ENCODE measurements at places on chromosomes 12 and 14.

DNA sequence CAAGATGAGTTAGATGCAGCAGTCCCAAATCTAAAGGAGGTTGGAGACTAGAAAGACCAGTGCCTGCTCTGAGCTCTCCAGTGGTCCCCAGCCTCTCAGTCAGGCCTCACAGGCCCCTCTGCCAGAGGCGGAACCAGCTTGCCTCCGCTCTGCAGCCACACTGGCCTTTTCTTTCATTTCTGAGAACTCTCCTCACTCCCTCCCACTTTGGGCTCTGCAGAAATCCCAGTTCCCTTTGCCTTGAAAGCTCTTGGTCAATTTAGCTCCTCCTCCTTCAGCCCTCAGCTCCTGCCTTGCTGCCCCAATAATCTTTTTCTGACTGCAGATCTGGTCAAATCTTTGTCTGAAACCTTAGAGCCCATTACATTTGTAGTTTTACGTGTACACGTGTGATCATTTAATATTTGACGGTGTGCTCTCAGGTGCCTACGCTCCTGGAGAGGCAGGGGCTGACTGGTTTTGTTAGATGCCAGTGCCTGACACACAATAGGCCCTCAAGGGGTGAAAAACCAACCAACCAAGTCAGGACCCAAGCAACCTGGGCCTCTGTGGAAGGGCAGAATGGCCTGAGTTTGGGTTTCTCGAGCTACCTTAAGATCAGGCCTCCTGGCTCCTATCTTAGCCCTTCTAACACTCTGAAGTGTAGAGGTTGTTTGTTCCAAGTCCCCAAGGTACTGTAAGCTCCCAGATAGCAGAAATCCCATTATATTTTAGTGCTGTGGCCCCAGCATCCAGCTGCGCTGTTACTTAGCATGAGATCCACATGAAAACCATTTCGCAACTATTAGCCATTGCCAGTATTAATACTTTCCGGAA, 1.1 kb upstream of the NUDT4 start:
- no peak for DNase-seq

DNA sequence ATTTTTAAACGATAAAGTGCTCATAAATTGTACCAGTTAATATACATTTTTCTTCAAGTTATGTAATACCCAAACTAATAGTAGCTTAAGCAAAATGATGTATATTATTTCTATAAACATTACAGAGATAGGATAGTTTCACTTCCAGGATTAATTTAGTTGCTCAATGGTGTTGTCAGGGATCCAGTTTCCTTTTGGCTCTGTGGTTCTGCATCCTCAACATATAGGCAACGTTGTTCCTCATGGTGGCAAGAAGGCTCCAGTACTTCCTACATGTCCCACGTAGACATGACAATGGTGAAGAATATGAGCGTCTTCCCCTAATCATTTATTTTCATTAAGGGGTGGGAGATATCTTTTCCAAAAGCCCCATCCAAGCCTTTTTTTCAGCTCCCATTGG, 60.7 kb upstream of the DCD start:
- no peak for DNase-seq

DNA sequence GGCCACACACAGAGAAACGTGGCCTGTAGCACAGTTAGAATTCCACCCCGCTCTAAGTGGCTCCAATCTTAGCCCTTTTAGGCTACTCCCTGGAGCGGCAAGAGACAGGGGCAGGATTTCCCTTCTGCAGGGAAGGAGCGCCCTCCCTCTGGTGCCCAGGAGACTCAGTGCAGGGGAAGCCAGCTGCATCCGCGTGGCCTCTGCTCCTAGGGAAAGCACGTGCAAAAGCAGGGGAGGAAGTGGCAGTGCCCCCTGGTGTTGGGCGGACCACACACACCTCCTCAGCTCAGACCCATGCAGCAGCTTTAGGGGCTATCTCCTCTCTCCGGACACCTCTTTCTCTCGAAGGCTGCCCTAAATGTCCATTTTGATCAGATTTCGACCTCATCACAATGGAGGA, 50.0 kb downstream of the SPRING1 start:
- no peak for DNase-seq

GRCh38 chr12:93145086-93145485, 216.0 kb upstream of the EEA1 start:
- DNase-seq, result no peak

GRCh38 chr12:123036466-123037285, 56.2 kb downstream of the ARL6IP4 start:
- no peak for DNase-seq

- DNase-seq, result no peak
These were observed 19.8 kb downstream of the XRCC3 start for GRCh38 chr14:103695296-103696069.

DNA sequence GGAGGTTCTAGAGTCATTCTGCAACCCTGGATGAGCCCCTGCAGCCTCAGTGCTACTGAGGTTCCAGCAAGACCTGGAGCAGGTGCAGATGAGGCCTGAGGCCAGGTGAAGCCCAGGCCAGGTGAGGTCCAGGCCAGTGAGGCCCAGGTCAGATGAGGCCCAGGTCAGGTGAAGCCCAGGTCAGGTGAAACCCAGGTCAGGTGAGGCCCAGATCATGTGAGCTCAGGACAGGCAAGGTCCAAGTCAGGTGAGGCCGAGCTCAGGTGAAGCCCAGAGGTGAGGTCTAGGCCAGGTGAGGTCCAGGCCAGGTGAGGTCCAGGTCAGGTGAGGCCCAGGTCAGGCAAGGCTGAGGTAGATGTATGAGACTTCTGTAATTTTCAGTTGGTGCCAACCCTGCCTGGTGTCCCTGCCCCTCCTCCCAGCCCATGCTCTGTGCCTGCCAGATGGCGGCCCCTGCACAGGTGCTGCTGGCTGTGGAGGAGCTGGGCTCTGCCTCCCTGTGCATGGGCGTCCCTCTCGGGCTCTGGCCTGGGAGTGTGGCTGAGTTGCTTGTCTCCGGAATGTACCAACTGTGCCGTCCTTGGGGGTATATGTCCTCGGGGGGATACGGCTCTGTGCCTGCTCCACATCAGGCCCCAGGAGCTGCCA, 388.5 kb downstream of the TMEM121 start:
- no peak for DNase-seq

DNA sequence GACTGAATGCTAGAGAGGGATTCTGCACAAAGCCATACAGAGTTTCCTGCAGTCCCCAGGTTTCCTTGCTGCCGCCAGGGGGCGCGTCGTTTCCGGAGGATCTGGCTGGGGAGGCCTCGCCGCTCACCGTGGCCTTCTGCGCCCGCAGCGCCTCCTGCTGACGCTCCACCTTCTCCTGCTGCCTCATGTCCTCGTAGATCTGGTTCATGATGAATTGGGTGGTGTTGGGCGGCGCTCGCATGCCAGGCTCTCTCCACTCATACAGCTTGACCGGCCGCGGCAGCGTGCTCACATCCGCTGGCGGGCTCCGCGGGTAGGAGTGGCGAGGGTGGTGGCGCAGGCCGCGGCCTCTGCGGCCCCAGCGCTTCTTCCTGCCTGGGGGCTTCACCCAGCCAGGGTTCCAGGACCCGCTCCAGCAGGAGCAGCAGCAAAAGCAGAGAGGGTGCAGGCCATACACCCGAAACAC, 987 bp downstream of the CCER1 start:
- DNase-seq, result no peak

DNA sequence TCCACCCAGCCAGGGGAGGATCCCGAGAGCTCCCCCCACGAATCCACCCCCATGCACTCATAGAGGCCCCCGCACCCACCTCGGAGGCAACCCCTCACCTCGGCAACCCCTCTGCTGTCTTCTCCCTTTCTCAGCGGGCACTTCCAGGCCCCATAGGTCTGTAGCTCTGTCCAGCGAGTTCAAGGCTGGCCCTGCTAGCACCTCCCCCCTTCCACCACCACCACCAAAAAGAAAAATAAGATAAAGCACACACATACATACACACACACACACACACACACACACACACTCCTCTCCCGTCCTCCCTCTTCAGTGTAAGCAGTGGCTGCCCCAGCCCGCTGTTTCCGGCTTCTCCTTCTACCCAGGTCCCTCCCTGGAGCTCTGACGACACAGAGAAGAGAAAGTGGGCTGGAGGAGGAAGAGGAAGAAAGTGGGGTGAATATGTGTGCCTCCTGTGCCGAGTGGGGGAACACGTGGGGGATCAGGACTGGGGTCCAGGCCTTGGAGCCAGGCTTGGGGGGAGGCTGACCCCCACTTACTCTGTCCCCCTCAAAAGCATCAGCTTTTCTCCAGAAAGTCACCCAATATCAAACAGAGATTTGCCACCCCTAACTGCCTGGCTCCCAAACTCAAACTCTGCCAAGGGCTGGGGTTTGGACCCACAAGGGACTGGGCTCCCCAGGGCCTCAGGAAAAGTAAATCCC, at the start of gene STAT6:
STAT6 (minus strand) TSS at position 332 of the 704 bp plus-strand sequence. CDS start 3,084 bp downstream, outside the sequence.
- no peak for DNase-seq

DNA sequence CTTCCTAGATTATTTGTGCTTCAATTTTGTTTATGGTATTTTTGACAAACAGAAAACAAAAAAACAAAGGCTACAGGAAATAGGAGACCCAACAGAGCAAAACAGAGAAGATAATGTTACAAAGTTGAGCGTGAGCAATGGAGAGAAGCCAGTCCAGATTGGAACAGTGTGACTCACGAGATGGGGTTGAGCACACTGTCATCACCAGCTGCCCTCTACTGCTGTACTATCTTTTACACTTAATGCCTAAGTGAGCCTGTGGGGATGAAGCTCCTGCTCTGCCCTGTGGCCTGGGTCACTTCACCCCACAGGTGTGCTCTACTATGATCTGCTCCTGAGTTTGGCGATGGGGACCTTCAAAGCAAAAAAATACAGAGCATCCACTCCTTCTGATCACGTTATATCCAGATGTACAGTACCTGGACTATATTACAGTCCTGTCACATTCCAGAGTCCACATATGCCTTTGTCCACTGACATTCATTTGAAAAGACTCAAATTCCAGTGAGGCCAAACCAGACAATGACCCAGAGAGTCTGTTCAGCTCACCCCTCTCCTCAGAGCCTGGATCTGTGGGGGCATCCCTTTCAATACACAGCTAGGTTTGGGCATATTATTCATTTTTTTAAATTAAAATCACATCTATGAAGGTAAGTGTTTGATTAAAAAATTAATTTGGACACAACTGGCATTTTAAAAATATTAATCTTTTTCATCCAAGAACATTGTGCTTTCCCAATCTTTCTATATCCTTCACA, 4.4 kb downstream of the IPO8 start:
- DNase-seq, result peak; percentile 37

GRCh38 chr14:98252820-98253219, 1019.2 kb downstream of the BCL11B start:
- no peak for DNase-seq

DNA sequence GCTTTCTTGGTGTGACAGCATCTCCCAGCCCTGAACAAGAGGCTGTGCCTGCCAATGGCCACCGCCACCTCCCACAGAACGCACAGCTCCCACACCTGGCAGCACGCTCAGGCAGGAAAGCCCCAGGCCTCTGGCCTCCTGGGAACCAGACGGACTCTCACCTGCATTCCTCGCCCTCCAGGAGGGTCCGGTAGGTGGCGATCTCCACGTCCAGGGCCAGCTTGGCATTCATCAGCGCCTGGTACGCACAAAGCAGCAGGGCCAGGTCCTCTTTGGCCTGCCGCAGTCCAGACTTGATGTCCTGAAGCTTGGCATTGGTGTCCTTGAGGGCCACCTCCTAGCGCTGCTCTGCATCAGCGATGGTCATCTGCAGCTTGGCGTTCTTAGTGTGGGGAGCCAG, 12.1 kb upstream of the KRT77 start:
- no peak for DNase-seq

DNA sequence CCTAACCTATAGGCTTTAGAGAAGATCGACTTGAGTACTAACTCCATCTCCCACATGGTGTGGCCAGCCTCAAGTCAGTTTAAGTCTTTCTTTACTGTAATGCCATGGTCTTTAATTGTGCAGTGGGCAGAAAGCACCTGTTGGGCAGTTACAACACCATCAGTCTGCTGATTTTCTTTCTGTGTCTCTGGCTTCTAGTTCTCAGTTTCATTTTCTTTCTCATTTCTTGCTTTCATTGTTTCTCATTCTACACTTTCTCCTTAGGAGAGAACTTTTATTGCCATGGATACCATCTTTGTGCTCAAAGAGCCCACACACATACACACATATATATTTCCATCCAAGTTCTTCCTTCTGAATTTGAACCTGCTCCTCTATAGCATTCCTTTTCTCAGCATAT, 96.1 kb upstream of the SLC16A7 start:
- no peak for DNase-seq

DNA sequence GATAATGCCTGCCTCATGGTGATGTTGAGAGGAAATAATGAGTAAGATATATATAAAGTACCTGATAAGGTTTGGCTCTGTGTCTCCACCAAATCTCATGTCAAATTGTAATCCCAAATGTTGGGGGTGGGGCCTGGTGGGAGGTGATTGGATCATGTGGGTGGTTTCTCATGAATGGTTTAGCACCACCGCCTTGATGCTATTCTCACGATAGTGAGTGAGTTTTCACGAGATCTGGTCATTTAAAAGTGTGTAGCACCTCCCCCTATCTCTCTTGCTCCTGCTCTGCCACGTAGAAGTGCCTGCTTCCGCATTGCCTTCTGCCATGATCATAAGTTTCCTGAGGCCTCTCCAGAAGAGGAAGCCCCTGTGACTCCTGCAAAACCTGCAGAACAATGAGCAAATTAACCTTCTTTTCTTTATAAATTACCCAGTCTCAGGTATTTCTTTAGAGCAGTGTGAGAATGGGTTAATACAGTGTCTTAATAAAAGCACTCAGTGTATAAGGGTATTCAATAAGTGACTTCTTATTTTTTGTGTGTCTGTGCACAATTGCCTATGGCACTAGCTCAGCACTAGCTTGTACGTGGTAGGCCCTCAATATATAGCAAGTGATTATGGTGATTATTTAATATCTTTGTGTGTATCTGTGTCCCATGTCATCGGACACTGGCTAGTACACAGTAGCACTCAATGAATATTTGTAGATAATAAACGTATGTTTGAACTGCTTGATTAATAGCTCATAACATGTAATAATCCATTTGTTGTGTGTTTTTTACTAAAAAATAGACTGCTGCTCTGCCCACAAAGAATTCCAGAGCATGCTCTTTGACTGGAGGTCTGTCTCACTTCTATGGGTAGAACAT, 138.1 kb upstream of the LMNTD1 start:
- DNase-seq, result no peak

Measured in kidney epithelial cell (primary cell).